Activated T-cell treated with anti-CD3 and anti-CD28 coated beads for 1 hour (primary cell): ENCODE measurements at places on chromosomes 3 and 15.
A peak's percentile ranks its signal among the peaks of the same experiment; 100 is the strongest.

- DNase-seq = no peak
These were observed 1.8 kb downstream of the WWTR1 start for GRCh38 chr3:149655826-149656574.

DNA sequence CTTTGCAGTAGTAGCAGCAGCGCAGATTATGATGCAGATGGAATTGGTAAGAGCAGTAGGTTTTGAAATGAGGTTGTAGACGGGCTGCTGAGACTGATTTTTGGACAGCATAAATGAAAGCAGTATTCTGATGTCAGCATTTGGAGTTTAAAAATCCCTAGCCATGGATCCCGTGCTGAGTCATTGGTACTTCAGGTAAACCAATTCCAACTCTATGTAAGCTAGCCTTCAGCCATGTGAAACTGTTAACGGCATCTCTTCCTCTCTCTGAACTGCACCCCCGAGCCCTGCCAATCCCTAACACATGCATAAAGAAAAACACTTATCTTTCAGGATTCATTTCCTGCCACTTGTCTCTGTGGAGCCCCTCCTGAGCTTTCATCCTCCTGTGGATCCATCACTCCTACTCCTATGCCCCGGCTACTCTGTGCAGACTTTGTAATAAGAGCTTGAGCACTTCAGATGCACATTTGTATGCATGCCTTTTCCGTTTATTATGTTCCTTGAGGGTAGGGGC, 119.0 kb downstream of the AKAP13 start:
- DNase-seq = no peak

DNA sequence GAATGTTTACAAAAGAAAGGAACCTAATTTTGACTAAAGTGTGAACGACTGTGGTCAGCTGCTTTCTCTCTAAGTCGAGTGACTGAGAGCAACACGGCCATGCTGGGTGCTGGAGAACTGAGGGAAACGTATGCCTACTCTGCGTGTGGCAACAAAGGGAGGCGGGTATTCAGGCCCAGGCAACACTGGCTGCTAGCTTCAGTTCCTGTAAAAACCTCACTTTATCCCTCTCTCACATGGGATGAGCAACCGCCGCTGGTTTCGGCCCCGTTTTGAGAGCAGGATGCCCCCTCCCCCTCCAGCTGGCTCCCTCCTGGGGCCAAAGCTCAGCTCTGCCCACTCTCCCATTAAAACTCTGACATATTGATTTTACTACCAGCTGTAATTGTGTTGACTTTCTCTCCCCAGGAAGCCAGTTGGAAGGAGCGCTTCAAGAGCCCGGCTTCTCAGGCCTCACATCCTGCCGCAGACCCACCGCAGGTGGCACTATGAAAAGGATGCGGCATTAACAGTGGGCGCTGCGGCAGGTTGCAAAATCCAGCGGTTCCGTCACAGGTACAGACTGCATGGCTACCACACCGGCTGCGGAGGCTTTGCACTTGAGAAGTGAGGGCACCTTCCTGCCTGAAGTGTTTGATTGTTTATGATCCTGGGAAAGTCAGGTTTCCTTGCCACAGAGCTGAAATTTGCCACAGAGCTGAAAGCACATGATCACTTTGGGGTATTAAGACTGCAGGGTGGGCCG, 12.7 kb downstream of the PLXND1 start:
- peak; percentile 28 for DNase-seq

GRCh38 chr3:133532951-133533350, 40.5 kb upstream of the CDV3 start:
- no peak for DNase-seq

- no peak for DNase-seq
These were observed 1.3 kb downstream of the CLEC3B start for GRCh38 chr3:45027441-45027840.

DNA sequence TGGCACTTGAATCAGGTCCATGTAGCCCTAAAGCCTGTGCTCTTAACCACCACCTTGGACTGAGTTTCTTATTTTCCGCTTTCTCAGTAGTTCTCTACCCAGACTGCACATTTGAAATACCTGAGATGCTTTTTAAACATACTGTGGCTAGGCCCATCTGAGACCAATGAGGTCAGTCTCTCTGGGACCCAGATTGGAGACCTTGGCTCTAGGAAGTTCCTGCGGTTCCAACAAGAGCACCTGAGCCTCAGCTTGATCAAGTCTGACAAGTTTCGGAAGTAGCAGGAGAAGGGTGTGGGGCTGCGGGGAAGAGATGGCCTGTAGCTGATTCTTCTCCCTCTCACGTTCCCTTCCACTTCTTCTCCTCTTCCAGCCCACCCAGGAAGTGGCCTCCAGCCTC, 11.5 kb upstream of the TSEN2 start:
- DNase-seq = no peak

- DNase-seq = no peak
These were observed 286.2 kb downstream of the ADAMTSL3 start for GRCh38 chr15:83940136-83940535.

DNA sequence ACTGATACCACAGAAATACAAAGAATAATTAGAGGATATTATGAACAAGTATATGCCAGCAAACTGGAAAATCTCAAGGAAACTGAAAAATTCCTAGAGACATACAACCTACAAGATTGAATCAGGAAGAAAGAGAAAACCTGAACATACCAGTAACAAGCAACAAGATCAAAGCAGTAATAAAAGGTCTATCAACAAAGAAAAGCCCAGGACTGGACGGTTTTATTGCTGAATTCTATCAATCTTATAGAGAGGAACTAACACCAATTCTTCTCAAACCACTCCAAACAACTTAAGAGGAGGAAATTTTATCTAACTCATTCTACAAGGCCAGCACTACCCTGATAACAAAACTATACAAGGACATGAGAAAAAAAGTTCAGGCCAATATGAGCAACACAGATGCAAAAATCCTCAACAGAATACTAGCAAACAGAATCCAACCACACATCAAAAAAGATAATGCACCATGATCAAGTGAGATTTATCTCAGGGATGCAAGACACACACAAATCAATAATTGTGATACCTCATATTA, 71.1 kb upstream of the IMPG2 start:
- no peak for DNase-seq

GRCh38 chr3:177037241-177037640, 160.0 kb downstream of the TBL1XR1 start:
- DNase-seq = no peak

GRCh38 chr3:67384760-67385397, 269.5 kb downstream of the SUCLG2 start:
- peak; percentile 28 for DNase-seq

DNA sequence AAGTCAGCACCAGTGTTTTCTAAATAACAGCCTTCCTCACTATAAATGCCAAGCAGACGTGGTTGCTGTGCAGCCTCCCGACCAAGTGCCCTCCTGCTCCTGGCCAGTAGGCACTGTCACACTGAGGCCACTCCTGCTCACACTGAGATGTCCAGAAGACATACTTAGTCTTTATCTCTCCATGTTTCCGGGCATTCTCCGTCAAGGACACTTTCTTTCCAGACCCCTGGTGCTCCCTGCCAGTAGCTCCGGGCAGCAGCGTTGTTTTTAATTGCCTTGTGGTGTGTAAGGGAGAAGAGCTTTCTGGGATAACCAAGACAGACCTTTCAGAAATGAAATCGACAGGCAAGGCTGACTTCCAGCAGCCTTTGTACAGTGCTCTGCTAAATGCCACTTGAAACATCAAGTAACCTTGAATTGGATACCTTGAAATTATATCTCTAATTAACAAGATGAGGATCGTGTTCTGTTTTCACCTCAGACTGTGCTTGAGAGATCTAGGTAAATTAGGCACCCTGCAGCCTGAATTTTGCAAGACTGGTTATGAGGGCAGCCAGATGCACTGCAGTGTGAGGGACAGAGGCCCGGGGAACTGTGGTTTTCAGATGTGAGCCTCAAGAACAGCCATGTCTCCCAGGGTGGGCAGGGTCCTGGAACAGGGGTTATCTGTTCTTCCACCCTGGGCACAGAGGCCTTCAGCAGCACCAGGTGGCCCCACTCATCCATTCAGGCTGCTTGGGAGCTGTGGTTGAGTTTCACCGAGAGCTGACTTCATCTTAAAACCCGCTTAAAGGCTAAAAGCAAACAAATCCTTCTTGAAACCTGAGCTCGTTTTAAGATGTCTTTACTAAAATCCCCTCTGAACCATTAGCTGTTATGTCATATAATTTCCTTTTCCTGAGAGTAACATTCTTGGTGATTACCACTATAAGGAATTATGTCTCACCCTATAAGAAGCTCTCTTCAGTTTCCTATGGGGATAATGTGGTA, 105.5 kb upstream of the IL12A start:
- DNase-seq = no peak

- no peak for DNase-seq
These were observed 70.1 kb downstream of the CGNL1 start for GRCh38 chr15:57446393-57446792.

DNA sequence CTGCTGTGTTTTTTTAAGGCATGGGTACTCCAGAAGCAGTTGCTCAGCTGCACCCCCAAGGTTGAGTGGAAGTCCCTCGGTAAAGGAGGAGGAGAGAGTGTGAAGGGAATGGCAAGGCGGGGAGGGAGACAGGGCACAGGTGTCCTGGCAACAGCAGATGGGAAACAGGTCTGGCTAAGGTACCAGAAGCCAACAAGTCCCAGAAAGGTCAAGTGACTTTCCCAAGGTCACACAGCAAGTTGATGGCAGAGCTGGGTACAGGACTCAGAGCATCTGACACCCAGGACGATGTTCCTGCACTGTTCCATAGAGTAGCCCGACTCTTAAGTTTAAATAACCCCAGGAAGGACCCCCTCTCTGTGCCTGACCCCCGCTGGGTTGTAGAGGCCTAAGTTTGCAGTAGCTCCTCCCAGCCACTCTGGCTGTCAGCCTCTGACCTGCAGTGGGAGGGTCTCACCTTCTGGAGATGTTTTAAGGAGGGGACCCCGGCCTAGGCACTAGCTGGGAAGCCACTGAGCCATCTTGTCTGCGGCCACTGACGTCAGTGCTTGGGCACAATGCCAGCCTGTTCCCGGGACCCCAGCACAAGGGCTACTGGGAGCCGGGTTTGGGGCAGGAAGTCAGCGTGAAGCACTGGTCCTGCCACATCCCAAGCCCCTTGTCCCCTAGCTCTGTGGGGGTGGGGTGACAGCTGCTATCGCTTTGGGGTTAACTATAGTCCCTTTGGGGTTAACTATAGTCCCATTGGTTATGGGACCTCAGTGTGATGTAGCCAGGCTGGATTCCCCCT, 10.5 kb downstream of the CSK start:
- no peak for DNase-seq

DNA sequence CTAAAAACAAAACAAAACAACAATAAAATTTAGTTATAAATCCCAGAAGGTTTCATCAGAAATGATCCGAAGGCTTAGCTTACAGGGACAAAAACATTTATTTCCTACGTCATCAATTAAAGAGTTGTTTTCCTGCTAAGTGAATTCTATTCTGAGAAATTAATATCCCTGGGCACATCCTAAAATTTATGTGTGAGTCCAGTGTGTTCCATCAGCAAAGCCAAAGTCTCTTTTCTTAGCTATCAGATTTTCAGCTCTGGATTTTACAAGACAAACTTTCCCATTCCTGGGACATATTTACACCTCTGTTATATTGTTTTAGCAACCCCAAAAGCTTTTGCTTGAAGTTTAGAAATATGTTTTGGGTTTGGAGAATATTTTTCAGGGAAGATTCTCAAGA, 4.4 kb upstream of the TMC3 start:
- no peak for DNase-seq

- DNase-seq = no peak
These were observed 84.6 kb upstream of the KLF13 start for GRCh38 chr15:31241888-31242522.

DNA sequence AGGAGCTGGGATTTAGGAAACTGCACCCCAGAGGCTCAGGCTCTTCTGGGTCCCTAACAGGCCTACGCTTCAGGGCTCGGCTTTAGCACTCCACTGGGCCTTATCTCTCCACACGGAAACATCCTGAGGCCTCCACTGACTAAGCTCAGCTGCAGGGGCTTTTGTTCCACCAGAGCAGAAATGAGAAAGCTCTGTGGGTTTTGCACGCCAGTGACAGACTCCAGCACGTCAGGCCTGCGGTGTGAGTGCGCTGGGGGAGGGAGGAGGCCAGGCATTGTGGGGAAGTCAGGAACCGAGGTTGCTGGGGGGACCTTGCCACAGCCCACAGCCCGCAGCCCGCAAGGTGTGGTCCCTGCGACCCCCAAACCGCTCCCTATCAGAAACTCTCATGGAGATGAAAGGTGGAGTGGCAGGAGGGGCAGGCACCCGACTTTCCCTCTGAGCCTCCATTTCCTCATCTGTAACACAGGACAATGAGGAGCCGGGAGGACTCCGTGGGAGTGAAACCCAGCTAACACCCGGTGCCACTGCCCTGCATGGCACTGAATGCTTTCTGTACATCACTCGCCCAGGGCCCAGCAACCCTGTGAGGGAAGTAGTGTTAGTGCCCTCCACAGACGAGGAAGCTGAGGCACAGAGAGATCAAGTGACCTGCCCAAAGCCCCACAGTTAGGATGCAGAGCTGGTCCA, 106.5 kb downstream of the TPRA1 start:
- no peak for DNase-seq

DNA sequence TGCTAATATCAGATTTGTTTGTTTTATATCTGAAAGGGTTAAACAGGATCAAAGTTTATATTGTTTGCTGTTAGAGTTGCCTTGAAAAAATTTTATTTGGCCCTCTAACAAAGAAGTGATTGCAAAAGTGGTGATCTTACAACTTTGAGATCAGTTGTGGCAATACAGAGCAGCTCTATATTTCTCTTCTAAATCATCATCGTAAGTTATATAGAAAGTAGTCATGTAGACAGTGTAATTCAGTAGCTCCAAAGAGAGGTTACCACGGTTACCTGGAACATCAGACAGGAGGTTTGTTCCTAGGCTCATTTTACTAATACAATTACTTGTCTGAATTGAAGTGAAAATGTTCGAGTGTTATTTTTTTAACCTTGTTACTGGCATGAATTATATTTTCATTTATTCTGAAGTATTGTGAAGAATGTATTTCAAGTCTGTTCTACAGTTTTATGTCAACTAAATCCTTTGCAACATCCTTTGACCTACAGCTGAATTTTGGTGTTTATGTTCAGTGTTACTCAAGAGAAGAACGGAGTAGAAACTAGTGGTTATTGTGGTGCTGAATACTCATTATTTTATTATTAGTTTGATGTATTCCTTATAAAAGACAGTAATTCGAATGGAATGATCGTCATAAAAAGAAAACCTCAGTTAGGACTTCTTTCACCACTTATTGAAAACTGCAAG, 214.2 kb downstream of the NAALADL2 start:
- no peak for DNase-seq

DNA sequence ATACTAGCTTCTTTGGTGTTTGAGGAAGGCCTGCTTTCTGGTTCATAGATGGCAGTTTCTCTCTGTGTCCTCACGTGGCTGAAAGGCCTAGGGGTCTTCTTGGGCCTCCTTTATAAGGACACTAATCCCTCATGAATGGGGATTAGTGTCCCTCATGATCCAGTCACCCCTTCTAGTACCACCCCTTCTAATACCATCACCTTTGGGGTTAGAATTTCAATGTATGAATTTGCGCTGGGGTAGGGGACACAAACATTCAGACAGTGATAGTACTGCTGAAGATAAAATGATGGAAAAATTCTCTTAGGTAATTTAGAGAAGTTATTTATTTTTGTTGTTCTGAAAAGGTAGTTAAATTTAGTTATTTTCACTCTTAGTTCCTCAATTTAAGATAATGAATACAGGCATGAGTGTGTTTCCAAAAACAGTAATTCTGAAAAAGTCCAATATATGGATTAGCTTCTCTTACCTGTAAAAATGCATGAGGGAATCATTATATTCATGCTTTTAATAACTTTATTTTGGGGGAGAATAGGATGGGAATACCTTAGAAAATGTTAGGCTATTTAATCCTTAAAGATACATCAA, 103.6 kb downstream of the FNDC3B start:
- DNase-seq = no peak
